ENCODE measurements at places on chromosomes 1 and 21.

DNA sequence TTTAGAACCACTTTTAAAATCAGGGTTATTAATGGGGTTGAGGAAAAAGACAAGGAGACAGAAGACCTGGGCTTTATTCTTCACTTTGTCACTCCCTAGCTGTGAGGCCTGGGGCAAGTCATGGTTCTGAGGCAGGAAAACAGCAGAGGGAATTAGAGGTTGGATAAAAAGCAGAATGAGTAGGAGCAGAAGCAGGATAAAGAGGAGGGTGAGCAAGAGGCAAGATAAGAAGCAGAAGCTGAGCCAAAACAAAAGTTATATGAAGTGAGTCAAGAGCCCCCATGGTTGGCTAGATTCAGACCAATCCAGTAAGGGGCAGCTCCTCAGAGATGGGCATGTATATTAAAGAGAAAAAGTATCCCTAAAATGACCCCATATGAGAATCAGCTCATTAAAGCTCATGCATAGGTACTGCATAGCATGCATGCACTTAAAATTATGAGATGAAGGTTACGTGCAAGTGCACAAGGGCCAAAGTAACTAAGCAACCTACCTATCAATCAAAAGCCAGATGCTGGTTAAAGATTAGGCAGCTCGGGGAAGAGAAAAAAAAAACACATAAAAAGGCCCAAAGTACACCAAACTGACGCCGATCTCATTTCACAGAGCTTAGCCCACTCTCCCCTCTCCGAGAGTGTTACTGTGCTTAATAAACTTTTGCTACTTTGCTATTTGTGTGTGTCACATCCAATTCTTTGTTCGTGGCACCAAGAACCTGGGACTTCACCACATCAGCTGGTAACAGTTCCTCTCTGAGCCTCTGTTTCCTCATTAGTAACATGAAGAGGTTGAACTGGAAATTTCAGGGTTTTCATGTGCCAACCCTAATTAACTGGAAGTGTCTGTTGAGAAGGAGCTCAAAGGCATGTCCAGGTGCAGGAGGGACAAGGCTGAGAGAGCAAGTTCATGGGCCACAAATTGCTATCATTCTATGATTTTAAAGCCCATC lies 2.2 kb downstream of the AVPR1B start:
- DNase-seq = no peak

DNA sequence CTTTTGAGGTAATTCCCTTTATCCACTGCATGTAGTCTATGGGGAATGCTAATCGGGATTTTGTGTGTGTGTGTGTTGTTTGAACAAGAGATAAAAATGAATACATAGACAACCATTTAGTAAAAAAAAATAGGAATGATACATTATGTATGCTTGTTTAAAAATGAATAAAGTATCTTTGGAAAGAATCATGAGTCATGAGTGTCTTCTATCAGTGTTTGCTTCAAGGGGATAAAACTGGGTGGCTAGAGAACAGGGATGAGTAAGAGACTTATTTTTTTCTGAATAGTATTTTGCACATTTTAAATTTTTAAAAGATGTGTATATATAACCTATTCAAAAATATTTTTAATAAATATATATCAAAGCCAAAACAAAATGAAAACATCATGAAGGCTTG lies 839.4 kb upstream of the ADGRL4 start:
- no peak for DNase-seq

GRCh38 chr1:201585901-201586300 lies 47.0 kb downstream of the NAV1 start:
- DNase-seq = no peak

DNA sequence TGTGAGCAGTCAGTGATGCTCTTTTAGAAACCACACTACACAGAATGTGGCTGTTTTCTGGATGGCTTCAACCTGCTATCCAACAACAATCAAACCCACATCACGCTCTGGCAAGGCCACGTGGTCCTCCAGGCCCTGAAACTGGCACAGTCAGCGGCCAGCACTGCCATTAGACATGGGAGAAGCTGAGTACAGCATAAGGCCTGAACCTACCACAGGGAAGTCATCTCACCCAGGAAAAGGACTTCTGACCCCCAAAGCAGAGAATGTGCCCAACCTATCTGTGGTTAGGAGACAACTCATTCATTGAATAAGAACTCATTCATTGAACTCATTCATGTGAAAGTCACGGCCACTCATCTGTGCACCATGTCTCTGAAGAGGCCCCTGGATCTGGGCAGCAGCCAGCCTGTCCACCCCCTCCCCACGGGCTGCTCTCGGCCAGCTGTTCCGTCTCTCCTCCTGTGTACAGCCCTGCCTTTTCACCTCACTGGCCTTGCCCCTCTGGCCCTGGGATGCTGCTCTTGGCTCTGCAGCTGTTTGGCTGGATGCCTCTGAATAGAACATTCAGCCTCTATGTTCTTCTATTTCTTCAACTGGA lies 41.1 kb downstream of the C1orf198 start:
- no peak for DNase-seq

DNA sequence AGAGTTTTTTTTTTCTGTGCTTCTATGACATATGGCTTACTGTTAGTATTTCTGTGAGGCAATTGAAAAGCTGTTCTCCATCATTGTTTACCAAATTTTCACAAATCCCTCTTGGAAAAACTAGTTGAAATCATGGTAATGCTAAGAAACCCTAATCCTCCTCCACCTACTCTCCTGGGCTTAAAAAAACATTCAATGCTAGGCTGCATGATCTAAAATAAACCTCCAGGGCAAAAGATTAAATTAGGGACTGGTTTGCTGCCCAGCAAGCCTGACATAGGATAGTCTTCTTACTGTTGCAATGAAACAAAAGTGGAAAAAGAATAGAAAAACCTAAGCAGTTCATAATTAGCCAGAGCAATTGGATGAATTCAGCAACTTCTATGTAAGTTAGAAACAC lies 16.1 kb downstream of the C1orf52 start:
- no peak for DNase-seq

DNA sequence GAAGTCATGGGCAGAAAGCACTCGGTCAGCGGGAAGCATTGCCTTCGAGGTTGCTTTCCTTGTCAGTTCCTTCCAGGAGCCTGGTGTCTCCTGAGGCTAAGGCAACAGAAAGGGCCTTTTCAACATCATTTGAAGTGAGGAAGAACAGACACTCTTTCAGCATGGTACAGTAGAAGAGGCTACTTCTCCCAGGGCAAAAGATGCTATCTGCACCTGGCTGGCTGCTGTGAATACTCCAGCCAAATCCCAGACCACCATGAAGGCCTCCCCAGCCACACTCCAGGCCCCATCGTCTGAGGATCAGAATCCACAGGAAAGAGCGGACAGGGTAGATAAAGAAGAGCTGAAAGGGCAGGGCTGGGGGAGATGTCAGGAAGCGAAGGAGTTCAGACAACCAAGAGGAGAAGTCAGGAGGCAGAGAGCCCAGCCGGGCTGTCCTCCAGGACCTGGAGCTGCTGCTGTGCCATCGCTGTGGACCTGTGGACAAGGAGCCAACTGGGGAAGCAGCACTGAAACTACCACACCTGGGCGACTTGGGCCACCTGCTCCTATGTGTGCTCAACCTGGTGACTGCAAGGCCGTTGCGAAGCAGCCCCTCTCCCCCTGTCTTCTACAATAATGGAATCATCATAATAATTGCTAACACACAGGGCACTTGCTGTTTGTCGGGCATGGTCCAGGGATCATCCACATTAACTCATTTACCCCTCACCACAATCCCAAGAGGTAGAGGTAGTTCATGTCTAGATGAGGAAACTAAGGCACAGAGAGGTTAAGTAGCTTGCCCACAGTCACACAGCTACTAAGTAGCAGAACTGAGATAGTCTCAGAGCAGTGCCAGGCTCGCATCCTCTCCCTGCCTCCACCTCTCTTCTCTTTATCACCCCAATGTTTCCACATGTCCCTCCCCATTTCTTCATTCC lies 88.0 kb upstream of the ZBTB40 start:
- DNase-seq = no peak

- no peak for DNase-seq
Measured at GRCh38 chr21:21034036-21034435, 35.8 kb downstream of the NCAM2 start.

- DNase-seq = no peak
Measured at GRCh38 chr1:19122668-19123067, 87.4 kb downstream of the UBR4 start.

DNA sequence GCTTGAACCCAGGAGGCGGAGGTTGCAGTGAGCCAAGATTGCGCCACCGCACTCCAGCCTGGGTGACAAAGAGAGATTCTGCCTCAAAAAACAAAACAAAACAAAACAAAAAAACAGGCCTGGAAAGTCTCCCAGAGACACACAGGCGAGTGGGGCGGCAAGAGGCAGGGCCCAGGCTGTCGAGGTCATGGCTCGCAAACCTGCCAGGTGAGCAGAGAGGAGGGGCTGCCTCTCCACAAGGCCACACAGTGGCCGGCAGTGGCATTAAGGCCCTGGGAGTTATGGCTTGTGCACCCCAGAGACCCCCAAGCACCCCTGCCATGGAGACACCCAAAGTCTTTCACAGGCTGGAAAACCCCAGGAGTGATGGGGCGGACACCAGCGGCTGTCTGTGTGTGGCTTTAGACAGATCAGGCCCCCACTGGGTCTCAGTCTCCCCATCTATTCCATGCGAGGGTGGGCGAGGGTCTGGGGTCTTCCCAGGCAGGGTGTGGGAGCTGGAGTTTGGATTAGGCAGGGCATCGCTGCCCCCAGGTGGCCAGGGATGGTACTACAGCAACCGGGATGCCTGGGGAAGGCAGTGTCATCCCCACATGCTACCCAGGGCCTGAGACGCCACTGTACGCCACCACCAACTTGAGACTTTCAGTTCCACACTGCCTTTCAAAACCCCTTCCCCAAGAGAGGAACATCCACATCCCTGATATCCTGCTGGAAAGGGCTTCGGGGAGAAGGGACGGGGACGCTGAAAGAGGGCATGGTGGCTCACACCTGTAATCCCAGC lies 7.3 kb upstream of the CTRC start:
- DNase-seq = peak; percentile 80

- DNase-seq = no peak
Measured at GRCh38 chr1:228174482-228175315, 9.1 kb downstream of the IBA57 start.

- no peak for DNase-seq
Measured at GRCh38 chr1:48695161-48695560, 81.5 kb downstream of the BEND5 start.

DNA sequence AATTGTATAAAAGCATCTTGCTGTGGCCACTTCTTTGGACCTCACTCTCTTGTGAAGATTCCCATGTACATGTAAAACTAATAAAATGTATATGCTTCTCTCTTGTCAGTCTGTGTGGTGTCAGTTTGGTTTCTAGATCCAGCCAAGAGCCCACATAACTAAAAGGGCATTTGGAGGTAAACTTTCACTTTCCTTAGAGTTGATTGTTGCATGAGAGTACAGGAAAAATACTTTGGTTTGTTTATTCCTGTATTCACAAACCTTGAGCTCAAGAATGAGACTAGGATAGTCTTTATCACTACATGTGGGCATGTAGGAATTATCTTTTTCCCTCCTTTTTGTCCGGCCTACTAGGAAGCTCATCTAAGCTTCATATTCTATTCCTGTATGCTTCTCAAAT lies 50.9 kb downstream of the KCTD3 start:
- DNase-seq = no peak

DNA sequence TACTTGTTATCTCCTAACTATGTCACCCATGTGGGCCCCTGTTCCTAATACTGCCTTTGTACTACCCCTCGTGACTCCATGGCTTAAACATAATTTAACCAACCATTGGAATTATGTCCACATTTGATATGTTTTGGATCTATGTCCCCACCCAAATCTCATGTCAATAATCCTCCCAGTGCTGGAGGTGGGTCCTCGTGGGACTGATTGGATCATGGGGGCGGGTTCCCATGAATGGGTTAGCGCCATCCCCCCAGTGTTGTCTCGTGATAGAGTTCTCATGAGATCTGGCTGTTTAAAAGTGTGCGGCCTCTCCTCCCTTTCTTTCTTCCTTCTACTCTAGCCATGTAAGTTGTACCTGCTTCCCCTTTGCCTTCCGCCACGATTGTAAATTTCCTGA lies 9.8 kb downstream of the CBR1 start:
- no peak for DNase-seq

- DNase-seq = no peak
Measured at GRCh38 chr1:204751480-204751879, 65.9 kb upstream of the LRRN2 start.

GRCh38 chr1:21034725-21035628 lies 141.7 kb downstream of the EIF4G3 start:
- no peak for DNase-seq

DNA sequence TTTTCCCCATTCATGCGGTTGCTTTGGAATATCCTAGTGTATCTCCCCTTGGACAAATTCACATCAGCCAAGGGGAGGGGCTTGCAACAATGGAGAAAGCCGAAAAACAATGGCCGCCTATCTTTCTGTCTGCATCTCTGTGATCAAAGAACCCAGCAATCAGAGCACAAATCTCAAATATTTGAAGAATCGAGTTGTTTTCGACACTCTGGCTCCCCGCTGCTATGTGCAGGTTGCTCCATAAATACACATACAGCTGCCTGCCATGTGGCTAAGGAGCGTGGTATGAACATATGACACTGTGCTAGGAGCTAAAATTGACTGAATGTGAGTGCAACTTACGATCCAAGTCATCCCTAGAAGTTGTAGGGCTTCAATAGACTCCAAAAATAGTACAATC lies 8.5 kb downstream of the CFHR4 start:
- DNase-seq = no peak

GRCh38 chr1:221241592-221241991 lies 362.3 kb downstream of the HLX start:
- DNase-seq = no peak

DNA sequence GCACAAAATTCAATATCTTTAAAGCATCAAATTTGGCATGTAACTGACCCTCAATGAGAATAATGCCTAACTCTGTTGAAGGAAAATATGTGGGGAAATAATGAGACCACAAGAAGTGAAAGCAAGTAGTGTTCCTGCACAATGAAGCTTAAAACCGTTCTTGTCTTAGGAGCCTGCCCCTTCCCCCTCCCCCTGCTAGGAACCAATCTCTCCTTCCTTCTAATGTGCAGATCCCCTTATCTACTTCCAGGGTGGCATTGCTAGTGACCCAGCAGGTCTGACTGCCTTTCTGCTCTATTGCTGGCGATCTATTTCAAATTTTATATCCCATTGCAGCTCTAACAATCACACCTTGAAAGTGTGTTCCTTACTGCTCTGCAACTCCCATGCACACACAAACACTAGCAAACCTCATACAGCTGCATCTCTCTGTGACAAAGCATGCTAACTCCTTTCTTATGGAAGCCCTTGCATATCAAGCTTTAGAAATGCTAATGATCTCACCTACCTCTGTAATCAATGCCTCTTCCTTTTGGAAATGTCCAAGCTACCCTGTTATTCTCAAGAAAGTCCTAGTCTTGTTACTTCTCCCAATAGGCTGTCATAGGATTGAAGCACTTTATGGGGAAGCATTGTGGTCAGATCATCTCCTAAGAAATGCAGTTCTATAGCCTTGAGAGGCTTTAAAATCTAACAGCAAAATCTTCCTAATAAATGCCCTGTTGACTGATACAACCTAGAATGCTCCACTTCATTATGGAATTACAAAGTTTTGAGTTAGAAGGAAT lies 26.5 kb downstream of the BCL9 start:
- DNase-seq = no peak

All from stimulated activated CD4-positive, alpha-beta T cell treated with anti-CD3 and anti-CD28 coated beads, Interleukin-15, amount 100 ng/mL, for 24 hours (primary cell).